ENCODE measurements at places on chromosomes 3 and 15.
A peak's percentile ranks its signal among the peaks of the same experiment; 100 is the strongest.

DNA sequence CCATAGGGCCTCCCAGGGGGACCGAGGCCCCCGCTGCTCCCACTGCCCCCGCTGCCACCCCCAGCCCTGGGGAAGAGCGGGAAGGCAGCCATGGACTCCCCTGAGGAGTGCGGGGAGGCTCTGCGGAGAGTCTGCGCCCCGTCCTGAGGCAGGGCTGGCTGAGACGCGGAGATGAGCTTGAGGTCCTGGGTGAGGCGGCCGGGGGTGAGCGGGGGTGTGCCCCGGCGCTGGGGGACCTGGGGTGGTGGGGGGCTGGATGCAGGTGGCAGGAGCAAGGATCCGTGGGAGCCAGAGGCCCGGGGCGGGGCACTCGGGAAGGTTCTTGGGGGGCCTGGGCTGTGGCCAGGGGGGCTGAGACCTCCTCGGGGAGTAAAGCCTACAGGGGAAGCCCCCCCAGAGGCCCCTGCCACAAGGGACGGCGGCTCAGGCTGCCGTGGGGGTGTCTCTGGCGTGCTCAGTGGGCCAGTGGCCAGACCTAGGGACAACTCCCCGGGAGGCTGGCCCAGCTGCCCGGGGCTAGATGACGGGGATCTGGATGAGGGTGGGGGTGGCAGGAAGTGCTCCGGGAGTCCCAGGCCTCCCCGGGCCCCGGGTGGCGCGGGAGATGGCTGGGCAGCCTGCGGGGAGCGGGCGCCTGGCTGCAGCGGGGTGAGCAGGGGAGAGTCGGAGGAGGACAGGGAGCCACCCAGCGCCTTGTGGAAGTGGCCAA lies 45.9 kb downstream of the HCN4 start:
- DNase-seq, result no peak

DNA sequence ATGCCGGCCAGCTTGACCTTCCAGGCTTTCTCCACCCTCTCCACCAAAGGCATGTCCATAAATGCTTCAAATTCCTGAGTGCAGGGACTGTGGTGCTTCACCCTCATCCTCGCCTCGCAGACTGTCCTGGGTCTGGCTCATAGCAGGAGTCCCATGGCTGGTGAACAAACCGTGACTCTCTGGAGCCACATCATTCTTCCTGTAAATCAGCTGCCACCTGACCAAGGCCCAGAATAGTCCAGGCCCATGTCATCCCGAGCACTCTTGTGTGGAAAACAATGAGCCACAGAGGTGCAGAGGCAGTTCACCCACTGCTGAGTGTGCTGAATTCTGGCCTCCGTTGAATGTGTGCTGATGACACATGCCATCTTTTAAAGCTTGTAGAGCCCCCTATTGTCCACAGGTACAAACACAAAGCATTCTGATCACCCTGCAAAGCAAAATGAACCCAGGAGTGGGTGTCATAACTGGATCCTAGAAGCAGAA lies 68.6 kb downstream of the ABHD5 start:
- DNase-seq, result no peak

DNA sequence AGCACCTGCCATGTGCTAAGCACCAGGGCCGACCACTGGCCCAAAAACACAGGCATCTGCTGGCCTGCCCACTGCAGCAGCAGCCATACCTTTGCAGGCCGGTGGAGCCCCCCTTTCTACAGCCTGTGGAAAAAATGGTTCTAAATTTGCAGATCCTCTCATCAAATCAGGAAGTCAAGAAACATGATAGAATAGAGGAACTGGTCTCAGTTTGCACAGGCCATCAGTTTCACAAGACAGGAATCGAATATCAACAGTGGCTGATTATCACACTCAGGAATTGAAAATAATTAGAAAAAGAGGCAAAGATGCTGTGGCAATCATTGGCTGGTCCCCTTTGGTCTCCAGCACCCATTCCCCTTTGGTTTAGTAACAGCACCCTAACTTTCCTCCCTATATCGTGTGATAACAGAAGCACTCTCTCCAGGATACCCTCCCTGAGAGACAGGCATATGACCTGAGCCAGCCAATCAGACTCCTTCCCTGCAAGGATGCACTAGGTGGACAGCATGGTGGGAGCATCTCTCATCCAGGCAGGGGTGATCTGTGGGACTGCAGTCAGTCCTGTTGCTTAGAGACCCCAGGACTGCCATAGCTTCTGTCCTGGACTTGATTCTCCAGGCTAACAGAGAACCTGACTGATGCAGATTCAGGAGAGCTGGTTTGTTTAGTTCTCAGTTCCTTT lies 3.5 kb upstream of the PAK6 start:
- no peak for DNase-seq

GRCh38 chr3:60386306-60386705 lies 864.9 kb downstream of the FHIT start:
- no peak for DNase-seq

- no peak for DNase-seq
Measured at GRCh38 chr3:148254402-148254801, 443.3 kb upstream of the AGTR1 start.

DNA sequence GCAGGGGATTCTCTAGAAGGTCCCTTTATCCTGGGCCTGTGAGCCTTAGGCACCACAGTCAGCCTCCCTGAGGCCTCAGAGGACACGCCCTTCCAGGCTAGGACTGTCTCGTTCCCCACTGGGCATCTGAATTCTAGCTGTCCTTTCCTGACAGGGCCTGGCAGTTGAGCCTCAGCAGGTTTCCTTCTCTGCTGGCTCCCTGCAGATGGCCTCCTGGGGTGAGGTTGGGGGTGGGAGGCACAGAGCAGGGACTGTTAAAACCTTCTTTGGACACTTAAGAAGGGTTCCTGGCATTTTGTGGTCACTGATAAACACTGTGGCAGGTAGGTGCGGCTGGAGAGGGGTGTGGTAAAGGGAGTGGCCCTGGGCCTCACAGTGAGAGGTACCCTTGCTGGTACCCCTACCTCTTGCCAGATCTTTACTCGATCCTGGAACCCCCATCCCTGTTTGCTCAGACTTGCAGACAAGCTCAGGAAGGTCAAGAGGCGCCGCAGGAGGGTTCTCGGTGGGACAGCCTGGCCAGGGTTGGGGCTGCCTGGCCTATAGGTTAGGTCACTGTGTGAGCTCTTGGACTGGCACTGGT lies 8.5 kb downstream of the CLK3 start:
- DNase-seq, result no peak

DNA sequence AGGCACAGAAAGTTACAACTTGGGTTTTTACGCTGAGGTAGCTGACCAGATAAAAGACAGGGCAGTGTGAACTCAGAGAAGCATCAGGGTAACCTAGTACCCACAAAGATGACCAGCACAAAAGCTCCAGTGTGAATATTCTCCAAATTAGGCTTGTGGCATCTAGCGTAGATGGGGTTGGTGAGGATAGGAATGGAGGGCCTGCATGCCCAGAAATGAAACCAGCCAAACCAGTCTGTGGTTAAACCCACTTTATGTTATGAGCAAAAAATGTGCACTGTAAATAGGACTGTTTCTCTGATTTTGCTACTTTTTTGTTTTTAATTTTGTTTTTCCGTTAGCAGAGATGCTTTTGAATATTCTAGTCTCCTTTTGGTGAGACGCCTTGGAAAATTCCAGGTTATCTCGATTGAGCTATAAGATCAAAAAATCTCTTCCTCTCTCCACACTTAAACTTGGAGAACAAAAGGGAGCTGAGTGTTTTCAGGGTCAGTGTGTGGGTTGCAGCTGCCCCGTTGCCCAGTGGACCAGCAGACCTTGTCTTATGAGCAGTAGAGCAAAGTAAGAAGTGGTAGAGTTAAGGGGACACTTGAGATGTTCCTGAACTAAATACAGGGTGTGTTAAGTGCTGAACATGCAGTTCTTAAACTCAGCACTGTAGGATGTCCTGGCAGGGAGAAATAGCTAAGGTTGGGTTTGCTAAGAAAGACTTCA lies 132.9 kb downstream of the C3orf38 start:
- no peak for DNase-seq

DNA sequence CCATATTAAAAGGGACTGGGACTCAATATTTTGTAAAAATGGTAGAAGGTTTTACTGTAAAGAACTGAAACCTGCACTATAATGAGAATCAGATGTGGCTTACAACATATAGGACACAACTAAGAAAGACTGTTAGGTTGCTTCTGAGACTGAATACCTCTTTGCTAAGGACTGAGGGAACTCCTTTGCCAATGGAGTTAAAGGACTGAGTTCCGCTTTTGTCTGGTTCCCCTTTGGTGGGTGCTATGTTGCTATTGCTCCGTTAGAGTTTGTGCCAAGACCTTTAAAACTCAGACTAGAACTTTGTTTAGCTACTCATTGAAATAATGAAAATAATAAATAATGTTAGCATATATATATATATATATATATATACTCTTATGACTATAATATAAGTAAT lies 147.8 kb upstream of the KCNMB2 start:
- no peak for DNase-seq

GRCh38 chr3:121916189-121916588 lies 22.0 kb downstream of the SLC15A2 start:
- DNase-seq, result peak; percentile 62

GRCh38 chr3:172033396-172033795 lies 6.0 kb upstream of the FNDC3B start:
- no peak for DNase-seq

- peak; percentile 43 for DNase-seq
Measured at GRCh38 chr3:124664804-124665203, 65.4 kb upstream of the UMPS start.

All from LNCaP clone FGC (cell line).